ENCODE measurements at places on chromosomes 12 and 14. TPM values are rescaled to one million over a fixed set of nuclear protein-coding genes. Genes with fewer than 3 reads are reported as not detected.

CBLN3 gene
- 2.9 TPM for polyA plus RNA-seq

RIPK3 gene
- polyA plus RNA-seq: not detected

GNB3 gene
- 1.1 TPM for polyA plus RNA-seq

PCNX1 gene
- 14.6 TPM for polyA plus RNA-seq

UNC79 gene
- 10.4 TPM for polyA plus RNA-seq

RNFT2 gene
- polyA plus RNA-seq: 16.2 TPM

OR4K13 gene
- polyA plus RNA-seq: not detected

SERPINA12 gene
- not detected for polyA plus RNA-seq

FBXO33 gene
- 23.5 TPM for polyA plus RNA-seq

PLEKHG3 gene
- polyA plus RNA-seq: 0.78 TPM

FBXW8 gene
- 1.7 TPM for polyA plus RNA-seq

C12orf50 gene
- polyA plus RNA-seq: not detected
